SHP77 treated with DMSO at 0.1 percent for 48 hours (cell line): ENCODE measurements at places on chromosomes 4 and X.
A peak's percentile ranks its signal among the peaks of the same experiment; 100 is the strongest.

- DNase-seq = no peak
These were observed 110.8 kb upstream of the PACRGL start for GRCh38 chr4:20589436-20589835.

DNA sequence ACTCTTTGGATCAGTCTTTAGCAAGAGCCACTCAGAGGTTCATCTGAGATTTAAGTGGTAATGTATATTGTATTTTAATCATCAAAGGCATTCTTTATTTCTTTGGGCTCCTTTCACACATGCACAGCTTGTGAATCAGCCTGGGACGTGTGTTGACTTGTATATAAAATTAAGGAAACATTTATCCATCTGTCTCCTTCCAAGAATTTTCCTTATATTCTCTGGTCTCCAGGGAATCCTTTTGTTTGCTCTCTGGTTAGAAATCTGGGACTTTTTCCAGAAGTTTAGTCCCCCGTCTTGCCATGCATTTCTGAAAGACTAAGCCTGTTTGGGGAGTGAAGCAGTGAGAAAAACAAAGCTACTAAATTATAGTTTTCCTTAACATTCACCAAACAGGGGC, 212.3 kb downstream of the DCAF12L2 start:
- no peak for DNase-seq

DNA sequence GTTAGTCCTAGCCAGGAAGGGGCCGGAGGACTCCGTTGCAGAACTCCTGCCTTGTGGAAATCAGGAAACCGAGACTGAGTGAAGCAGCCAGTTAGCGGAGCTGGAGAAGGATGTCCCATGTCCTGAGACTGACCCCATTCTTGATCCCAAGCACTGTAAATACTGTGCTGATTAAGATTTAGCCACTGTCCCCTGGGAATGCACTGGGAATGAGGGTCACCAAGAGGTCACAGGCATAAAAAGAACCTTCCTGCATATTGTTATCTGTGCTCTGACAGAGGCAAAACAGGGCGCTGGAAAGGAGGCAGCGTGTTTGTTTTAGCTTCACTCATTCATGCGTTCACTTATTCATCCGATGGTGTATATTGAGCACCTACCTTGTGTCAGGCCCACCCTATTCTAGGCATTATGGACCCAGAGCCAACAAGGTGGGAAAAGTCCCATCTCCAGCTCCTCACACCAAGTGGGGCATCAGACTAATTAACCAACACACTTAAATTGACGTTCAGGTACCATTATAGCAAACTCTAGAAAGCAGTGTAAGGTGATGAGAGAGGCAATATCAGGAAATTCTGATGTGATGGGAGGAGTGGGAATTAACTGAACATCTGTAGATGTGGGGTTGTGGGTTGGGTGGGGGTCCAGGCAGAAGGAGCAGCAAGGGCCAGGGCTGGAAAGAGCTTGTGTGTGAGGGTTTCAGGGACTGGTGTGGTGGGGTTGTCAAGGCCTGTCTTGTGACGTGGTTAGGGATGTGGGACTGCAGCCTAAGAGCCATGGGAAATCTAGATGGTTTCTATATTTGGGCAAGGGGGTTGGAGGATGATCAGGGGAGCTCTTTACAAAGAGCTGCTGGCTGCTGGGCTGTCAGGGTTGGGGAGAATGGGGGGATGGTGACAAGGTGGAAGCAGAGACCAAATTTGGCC, 10.6 kb upstream of the SLC2A9 start:
- DNase-seq = no peak

- DNase-seq = peak; percentile 97
These were observed 14.1 kb upstream of the PPARGC1A start for GRCh38 chr4:23903859-23904438.
